Stimulated activated naive B cell treated with anti-CD40 and anti-IgM and Interleukin-4, amounts not matched to agents 10 μg/mL and 1 μg/mL and 100 μg/mL, for 72 hours (primary cell): ENCODE measurements at places on chromosomes 1 and 21.

DNA sequence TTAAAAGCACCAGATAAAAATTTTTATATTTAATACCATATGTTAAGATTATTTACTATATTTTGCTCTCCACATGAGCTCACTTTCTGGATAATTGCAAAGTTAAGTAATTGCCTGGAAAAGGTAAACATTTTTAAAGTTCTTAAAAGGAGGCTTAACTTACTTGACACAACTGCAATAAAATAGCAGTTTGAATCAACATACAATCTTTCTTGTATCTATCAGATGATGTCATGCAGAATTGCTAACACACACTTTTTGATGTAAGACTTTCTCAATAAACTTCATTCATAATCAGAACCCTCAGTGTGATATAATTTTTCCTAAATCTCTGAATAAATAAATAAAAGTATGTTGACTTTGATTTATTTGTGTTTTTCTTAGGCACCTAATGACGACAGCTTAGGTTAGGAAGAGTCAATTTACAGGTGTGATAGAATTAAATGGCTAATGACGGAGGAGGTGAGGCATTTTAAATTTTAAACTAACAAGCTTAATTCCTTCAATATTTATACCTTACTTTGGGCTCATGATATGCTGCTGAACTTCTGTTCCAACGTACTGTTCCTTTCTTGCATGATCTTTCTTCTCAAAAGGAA lies 99.5 kb downstream of the LYPLAL1 start:
- no peak for DNase-seq

DNA sequence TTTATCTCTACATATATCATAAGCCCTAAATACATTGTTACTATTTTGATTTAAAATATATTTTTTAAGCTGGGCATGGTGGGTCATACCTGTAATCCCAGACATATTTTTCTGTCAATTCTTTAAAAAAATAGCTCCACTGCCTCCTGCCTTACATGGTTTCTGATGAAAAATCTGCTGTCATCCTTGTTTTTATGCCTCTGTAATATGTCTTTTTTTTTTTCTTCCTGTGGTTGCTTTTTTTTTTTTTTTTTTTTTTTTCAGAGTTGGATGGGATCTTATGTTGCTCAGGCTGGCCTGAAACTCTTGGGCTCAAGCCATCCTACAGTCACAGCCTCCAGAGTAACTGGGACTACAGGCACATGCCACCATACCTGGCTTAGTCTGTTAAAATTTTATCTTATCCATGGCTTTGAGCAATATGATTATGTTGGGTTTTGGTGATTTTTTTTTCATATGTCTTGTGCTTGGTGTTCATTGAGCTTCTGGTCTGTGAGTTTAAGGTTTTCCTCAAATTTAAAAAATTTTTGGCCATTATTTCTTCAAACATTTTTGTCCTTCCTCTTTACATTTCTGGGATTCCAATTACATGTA lies 12.4 kb upstream of the EDARADD start:
- no peak for DNase-seq

- no peak for DNase-seq
These were observed 2.7 kb upstream of the RCC1 start for GRCh38 chr1:28503117-28503516.

GRCh38 chr1:240609527-240610060 lies 2.4 kb downstream of the GREM2 start:
- DNase-seq, result no peak

DNA sequence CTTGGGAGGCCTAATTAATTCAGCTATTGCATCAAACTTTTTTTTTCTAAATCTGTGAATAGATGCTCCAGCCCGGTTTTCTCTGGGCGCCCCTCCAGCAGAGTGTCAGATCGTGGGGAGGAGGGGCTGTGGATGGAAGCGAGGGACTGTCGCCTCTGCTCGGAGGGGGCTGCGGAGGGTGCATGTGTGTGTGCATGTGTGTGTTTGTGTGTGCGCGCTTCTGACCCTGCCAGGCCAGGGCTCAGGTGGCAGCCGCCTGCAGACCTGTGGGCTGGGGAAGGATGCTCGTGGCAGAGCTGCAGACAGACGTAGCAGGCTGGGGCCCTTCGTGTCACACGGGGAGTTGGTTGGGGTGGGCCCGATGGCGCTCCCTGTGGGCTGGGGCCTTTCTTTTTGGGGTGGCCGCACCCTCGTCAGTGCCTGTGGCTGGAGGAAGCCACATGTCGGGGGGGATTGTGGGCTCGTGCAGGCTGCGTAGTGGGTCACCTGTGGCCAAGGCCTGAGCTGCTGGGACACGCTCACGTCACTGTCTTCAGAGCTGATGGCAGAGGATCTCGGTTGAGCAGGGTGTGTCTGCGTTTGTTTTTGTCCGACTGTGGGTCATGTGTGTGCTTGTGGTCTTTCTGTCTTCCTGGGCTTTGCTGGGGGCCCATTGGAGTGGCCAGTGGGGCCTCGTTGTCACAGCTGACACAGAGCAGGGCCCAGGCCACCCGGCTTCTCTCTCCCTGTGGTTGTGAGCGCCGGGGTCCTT lies 2.8 kb downstream of the SKI start:
- DNase-seq, result no peak

- no peak for DNase-seq
These were observed 1142.1 kb upstream of the PRMT6 start for GRCh38 chr1:105914403-105914802.
